ENCODE measurements at places on chromosomes 1 and 21.
A peak's percentile ranks its signal among the peaks of the same experiment; 100 is the strongest.

DNA sequence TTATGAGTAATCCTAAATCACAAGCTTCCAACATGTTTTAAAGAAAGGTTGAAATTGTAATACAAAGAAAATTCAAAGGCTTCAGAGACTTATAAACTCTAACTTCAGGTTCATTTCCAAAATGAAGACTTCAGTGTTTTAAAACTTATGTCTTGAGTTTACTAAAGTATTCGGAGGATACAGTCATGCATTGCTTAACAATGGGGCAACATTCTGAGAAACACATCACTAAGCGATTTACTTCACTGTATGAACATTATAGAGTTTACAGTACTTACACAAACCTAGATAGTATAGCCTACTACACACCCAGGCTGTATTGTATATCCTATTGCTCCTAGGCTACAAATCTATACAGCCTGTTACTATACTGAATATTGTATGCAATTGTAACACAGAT is 38.3 kb downstream of the CEP170 start:
- DNase-seq: no peak

- DNase-seq: peak; percentile 81
Measured at GRCh38 chr21:36773117-36773516, 74.2 kb downstream of the SIM2 start.

DNA sequence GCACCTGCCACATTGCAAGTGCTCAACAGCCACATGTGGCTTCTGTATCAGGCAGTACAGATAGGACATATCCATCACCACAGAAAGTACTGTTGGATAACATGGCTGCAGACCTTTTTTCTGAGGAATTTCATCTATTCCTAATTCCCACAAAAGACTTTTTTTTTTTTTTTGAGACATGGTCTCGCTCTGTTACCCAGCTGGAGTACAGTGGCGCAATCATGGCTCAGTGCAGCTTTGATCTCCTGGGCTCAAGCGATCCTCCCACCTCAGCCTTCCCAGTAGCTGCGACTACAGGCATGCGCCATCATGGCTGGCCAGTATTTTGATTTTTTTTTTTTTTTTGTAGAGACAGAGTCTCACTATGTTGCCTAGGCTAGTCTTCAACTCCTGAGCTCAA is 33.3 kb downstream of the YARS1 start:
- DNase-seq: no peak

DNA sequence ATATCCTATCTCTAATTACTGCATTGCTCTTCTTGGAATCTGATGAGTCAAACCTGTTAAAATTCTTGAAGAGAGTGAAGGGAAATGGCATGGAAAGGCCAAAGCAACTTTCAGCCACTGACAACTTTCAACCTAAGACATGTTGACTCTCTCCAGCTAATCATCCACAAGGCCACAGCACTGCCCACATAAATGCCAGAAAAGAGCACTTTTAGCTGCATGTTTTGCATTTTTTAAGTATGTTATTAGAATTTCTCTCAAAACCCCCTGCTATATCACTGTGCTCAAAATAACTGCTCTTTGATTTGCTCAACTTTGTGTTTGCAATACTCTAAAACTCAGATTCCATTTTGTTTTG is 352.5 kb downstream of the ADGRL2 start:
- no peak for DNase-seq

Measured in LNCaP clone FGC (cell line).